T-helper 2 cell treated with Interferon-gamma antibody and Interleukin-4, amounts not matched to agents 5 μg/mL and 100 μg/mL, for 36 hours (primary cell): ENCODE measurements at places on chromosomes 5 and 9.

DNA sequence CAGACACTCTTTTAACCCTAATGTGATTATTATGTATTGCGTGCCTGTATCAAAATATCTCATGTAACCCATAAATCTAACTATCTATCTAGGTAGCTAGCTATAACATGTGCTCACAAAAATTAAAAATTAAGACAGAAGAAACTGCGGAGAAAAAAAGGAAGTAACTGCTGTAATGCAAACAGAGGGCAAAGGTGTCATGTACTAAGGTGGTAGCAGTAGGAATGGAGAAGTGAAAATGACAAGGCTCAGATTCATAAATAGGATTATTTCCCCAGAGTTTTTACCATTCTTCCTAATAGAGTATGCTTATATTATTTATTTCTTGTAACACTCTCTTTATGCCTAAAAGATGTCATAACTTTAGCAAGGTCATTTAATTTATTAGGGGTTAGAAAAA lies 1527.5 kb upstream of the C9orf72 start:
- no peak for DNase-seq

- DNase-seq, result no peak
Observed at GRCh38 chr5:77957931-77958521, 181.9 kb upstream of the TBCA start.

DNA sequence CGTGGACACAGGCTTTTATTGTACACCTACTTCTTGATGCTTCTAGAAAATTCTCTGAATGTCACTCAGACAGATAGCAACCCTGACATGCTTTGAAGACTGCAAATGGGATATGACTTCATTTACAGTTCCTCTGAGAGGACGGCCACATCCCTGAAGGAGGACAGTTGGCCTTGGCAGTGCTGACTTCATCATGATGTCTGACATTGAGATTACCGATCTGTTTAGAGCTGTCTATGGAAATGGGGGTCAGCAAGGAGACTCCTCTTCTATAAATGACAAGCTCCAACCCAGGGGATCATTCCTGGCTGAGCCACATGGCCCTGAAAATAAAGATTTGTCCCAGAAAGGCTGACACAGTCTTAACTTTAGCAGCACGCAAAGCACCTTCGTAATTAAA lies 75.8 kb downstream of the NUDT12 start:
- DNase-seq, result no peak

- DNase-seq, result no peak
Observed at GRCh38 chr5:152237531-152237930, 167.5 kb downstream of the NMUR2 start.

DNA sequence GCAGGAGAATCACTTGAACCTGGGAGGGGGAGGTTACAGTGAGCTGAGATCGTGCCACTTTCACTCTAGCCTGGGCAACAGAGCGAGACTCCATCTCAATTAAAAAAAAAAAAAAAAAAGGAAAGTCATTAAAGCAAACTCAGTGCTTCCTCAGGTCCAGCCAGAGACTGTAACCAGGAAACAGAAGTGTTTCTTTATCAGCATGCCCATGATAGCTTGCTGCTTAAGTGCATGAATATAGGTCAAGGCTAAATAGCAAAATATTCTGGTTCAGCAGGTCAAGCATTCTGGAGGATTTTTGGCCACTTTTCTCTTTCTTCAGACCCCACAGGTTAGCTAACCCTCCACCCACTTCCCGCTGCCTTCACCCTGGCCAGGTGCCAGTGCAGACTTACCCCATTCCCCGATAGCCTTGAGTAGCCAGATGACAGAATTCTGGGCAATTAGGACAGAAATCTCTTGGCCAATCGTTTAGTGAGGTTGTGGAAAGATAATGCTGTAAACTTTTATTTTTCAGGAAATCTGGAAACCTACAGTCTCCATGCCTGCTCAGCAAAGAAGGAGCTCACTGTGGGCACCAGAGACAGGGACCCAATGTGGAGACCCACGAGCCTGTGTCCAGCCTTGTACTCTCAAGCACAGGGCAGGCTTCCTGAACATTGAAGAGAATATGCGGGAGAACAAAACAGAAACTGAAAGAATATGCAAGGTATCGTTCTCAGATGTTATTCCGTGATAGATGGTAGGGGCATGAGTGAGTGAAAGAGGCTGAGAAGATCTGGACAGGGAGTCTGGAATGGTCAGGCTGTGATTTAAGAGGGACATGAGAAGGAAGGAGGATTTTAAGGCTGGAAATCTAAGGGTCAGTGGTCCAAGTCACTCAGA lies 4.2 kb upstream of the UGT3A2 start:
- no peak for DNase-seq

- peak; percentile 24 for DNase-seq
Observed at GRCh38 chr5:151264113-151264512, 11.1 kb downstream of the GM2A start.

DNA sequence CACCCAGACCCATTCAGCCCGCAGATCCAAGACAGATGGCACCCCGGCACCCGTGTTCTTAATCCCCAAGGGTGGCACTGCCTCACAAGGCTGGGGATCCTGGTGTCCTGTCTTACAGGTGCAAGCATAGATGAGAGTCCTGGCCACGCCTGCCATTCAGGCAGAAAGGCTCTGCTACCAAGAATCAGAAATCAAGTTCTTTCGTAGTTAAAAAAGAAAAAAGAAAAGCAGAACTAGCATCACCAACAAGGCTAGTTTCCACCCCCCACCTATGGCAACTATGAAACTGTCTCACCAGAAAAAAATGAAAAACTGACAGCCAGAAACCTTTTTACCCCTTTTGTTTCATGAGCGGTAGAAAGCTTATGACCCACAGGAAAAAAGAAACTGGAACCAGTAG lies 170.4 kb downstream of the SYK start:
- no peak for DNase-seq

DNA sequence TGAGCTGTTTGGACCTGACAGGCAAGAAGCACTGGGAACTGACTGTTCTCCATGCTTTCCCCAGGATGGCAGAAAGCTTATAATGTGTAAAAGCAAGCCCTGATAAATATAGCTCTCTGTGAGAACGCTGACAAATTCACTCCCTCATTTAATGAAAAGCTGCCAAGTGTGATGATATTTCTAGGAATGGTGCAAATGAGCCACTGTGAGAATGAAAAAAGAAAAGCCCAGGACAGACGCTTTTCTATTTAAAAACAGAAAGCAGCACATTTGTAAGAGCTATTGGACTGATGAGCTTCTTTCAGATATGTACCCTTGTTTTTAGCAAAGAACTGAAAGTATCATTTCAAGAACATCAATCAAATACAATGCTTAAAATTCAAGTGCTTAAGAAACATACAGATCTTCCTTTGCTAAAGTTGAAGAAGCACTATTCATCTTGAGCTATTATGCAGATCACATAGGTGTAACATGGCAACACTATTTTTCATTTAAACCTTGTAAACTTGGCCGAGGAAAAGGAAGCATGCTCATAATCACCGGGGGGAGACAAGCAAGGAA lies 842.6 kb upstream of the ACO1 start:
- DNase-seq, result no peak

DNA sequence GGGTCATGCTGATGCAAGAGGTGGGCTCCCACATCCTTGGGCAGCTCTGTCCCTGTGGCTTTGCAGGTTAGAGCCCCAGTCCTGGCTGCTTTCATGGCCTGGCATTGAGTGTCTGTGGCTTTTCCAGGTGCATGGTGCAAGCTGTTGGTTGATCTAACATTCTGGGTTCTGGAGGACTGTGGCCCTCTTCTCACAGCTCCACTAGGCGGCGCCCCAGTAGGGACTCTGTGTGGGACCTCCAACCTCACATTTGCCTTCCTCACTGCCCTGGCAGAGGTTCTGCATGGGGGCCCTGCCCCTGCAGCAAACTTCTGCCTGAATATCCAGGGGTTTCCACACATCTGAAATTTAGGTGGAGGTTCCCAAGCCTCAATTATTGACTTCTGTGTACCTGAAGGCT lies 150.1 kb downstream of the NNT start:
- DNase-seq, result no peak

DNA sequence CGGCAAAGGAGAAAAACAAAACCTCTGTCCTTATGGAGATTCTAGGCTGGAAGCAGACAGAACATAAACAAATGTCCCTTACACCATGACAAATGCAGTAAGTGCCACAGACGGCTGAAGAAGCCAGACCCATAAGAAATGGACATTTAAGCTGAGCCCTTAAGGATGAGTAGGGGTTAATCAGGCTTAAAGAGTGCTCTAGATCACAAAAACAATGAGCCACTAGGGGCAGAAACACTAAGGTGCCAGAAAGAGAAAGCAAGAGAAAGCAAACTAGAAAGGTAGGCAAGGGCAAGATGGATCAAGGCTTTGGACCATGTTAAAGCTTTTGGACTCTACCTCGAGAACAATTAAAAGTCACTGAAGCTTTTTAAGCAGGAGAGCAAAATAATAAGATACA lies 326.9 kb upstream of the WWC1 start:
- no peak for DNase-seq

GRCh38 chr5:17302106-17302505 lies 84.7 kb downstream of the BASP1 start:
- DNase-seq, result no peak

DNA sequence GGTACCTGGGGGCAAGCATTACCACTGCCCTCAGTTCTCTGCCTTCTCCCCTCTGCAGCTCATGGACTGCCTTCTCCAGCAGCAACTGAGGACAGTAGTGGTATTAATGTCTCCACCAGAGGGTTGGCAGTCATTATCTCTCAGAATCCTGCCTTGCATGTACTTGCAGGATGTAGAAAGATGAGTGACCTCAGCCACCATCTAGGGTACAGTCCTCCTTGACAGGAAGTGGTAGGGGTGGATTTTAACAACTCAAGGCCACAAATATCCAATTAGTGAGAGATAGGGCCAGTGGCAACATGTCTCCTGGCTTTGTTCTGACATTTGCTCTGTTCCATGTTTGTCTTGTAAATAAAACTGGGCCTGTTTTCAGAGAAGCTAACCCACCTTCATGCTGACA lies 47.2 kb downstream of the F2R start:
- DNase-seq, result no peak

- DNase-seq, result peak; percentile 32
Observed at GRCh38 chr5:137737349-137738131, 1.7 kb upstream of the KLHL3 start.

DNA sequence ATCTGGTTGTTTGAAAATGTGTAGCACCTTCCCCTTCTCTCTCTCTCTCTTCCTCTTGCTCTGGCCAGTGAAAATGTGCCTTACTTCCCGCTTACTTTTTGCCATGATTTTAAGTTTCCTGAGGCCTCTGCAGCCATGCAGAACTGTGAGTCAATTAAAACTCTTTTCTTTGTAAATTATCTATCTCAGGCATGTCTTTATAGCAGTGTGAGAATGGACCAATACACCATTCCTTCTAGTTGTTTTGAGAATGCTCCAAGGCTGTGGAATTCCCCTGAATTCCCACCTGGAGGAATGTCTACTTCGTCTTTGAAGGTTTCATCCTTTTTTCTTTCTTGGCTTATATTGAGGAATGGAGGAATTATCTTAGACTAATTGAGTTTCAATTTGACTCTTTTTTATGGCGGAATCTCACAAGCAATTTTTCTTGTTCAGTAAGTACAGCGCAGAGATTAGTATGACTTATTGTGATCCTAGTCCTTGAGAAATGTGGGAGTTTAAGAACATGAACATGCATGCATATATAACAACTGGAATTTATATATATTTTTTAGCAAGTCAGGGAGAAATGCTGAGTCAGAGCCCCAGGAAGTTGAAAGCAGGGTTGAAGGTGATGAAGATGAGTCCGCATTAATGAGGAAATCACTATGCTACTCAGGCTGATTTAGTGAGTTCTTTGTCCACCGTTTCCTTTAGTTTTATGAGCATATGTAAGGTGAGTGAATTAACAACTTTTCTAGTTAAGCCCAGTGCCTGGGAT lies 488.1 kb upstream of the ADAMTS16 start:
- no peak for DNase-seq

GRCh38 chr5:90227683-90228082 lies 181.9 kb downstream of the CETN3 start:
- DNase-seq, result no peak

- no peak for DNase-seq
Observed at GRCh38 chr5:72628771-72629371, 121.7 kb upstream of the ZNF366 start.

- DNase-seq, result no peak
Observed at GRCh38 chr5:138000102-138000723, 32.7 kb downstream of the FAM13B start.
